BJ (cell line): ENCODE measurements at places on chromosomes 11 and 22. TPM values are rescaled to one million over a fixed set of nuclear protein-coding genes. Genes with fewer than 3 reads are reported as not detected.

DNA sequence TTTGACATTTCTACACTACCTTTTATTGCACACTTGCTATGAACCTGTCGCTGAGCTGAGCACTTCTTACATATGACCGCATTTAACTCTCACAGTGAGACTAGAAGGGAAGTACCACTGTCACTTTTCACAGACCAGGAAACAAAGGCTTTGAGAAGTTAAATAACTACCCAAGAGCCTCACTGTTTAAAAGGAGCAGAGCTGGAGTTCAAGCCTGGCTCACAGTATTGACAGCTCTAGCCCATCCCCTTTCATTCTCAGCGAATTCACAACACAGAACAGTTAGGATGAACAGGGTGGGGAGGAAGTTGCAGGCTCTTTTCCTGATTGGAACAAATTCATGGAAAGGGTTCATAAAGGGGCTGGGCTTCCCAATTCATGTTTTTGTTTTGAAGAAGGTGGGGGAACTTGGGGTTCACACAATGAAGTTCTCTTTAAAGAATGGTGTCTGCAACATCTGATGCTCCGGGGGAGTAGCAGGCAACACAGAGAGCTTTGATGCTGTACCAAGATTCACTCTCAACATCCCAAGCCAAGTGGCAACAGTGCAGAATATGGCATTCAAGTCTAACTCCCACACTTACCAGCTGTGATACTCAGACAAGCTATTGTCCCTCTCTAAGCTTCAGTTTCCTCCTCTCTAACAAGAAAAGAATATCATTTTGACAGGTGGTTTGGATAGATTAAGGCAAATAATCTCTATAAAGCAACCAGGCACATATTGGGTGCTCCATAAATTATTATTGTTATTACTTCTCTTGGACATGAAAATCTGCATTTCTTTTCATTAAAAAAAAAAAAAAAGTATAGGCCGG is 17.2 kb downstream of the SCGB1A1 start:
- DNase-seq = no peak

- DNase-seq = no peak
Observed at GRCh38 chr22:45554040-45554406, 51.3 kb downstream of the FBLN1 start.

DNA sequence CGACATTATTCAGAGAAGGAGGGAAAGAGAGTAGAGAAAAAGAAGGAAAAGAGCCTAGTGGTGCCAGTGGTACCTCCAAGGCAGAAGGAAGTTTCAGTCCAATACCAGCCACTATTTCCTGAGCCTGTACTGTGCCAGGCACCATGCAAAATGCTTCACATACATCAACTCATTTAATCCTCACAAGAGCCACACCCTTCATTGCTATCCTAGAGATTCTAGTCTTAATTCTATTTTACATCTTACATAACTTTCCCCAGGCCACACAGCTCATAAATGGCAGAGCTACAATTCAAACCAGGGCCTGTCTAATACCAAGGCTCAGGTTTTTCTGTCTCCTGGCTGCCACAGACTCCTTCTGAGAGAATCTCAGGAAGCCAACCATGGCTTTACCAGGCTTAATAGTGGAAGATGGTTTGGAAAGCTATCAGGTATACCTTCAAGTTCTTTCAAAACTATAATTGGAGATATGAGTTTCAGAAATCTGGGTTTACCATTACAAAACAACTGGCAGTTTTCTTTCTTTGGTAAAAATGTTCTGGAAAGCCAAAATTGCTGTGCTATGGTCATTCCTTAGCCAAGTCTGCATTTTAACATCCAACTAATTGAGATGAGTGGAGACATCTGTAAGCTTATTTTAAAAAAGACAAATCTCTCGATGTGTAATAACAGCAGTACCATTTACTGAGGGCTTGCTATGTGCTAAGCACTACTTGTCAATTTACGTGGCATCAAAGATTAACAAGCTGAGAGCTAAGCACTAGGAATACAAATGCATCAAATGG is 225.1 kb upstream of the PITPNB start:
- no peak for DNase-seq

DNA sequence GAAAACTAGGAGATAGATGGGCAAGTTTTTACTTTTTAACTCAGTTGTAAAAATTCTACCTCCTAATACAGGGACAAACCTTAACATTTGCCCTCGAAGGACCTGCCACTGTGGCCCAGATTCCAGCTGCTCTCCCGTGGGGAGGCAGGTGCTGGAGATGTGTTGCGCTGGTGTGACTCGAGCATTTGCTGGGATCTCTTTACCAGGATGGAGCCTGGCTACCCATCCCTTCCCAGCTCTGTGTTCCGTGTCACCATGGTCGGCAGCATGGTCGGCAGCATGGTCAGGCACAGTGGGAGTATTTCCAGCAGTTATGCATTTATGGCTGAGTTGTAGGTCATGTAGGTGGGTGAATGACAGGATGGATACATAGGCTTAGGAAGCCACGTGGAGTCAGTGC is 41.1 kb downstream of the OTOG start:
- no peak for DNase-seq

GRCh38 chr11:30992513-30992849 is 377.1 kb downstream of the DCDC1 start:
- DNase-seq = no peak

The KRTAP5-8 gene
- polyA plus RNA-seq = not detected in 2 replicates

The SHISAL1 gene
- polyA plus RNA-seq = 0.28 and 0.34 TPM in 2 replicates

The TRIM29 gene
- 1.3 and 1.5 TPM in 2 replicates for polyA plus RNA-seq

DNA sequence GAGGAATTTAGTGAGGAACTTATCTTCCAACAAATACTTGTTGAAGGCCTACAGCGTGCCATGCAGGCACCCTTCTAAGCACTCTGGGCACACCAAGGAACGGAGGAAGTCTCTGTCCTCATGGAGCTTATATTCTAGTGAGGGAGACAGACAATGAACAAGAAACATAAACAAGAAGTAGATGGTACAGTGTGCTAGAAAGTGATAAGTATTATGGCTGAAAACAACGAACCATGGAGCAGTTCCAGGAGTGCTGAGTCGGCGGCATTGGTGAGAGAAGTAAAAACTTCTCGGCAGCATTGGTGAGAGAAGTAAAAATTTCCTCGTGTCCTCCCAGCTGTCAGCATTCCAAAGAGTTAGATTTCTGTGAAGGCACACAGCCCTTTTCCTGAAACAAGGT is 53.2 kb downstream of the FAM76B start:
- no peak for DNase-seq

DNA sequence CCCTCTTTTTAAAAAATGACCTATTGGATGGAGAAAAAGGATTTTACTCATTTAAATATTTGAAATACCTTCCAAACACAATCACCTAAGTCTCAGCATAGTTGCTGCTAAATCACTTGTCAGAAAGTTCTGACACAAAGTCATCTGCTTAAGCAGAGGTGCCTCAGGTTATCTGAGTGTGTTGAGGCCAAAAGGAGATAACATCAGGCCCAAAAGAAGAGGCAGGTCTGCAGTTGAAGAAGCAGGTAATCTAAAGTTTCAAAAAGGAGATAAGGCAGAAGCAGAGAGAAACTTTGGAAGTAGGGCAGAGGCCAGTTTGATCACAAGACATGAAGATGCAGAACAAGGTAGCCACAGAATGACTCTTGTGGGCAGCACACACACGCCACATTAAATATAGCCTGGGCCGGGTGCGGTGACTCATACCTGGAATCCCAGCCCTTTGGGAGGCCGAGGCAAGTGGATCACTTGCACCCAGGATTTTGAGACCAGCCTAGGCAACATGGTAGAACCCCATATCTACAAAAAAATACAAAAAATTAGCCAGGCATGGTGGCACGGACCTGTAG is 175.7 kb upstream of the API5 start:
- no peak for DNase-seq

The TRIM48 gene
- not detected in 2 replicates for polyA plus RNA-seq

The VWCE gene
- 0.96 and 1.4 TPM in 2 replicates for polyA plus RNA-seq

The IL17REL gene
- not detected in 2 replicates for polyA plus RNA-seq

The WNT7B gene
- 0.04 TPM in 1 of 2 replicates, not detected in the other for polyA plus RNA-seq

GRCh38 chr22:35418088-35418487 is 18.1 kb downstream of the MCM5 start:
- DNase-seq = no peak

GRCh38 chr11:75716659-75717058 is 979 bp upstream of the MOGAT2 start:
- no peak for DNase-seq
